A549 treated with CORT108297 at 1 μM for 4 hours (cell line): ENCODE measurements at places on chromosomes 1 and 21. TPM values are rescaled to one million over a fixed set of nuclear protein-coding genes. Genes with fewer than 3 reads are reported as not detected.

AMY1C gene
- not detected in 5 replicates for total RNA-seq

CD1C gene
- total RNA-seq, result not detected in 5 replicates

PHGDH gene
- 78.1 to 91.7 TPM (median 86.2 TPM) in 5 replicates for total RNA-seq

CFAP45 gene
- 0.61 to 0.79 TPM (median 0.73 TPM) in 5 replicates for total RNA-seq

RGS5 gene
- total RNA-seq, result 0.49 to 1.2 TPM (median 0.66 TPM) in 5 replicates

STRIP1 gene
- 11.6 to 15.3 TPM (median 13.7 TPM) in 5 replicates for total RNA-seq

HMCN1 gene
- 0.02 to 0.13 TPM (median 0.06 TPM) in 5 replicates for total RNA-seq

DNALI1 gene
- total RNA-seq, result 0.03 to 0.07 TPM (median 0.06 TPM) in 3 of 5 replicates, not detected in the others

OR2T33 gene
- total RNA-seq, result not detected in 5 replicates

TMIGD3 gene
- not detected in 5 replicates for total RNA-seq

LCE1C gene
- not detected in 5 replicates for total RNA-seq

IL19 gene
- total RNA-seq, result not detected in 5 replicates

GBP6 gene
- total RNA-seq, result not detected in 5 replicates

RASSF5 gene
- total RNA-seq, result 1.1 to 1.4 TPM (median 1.2 TPM) in 5 replicates

RGSL1 gene
- total RNA-seq, result not detected in 5 replicates

BCL2L15 gene
- total RNA-seq, result 0.44 to 1.2 TPM (median 0.58 TPM) in 5 replicates

RHEX gene
- total RNA-seq, result not detected in 5 replicates

VTCN1 gene
- total RNA-seq, result 0.05 to 0.10 TPM (median 0.07 TPM) in 4 of 5 replicates, not detected in the other

CAMK2N1 gene
- total RNA-seq, result 36.9 to 49.6 TPM (median 45.4 TPM) in 5 replicates

RHD gene
- not detected in 5 replicates for total RNA-seq

GLIS1 gene
- 0.05 to 0.08 TPM (median 0.07 TPM) in 3 of 5 replicates, not detected in the others for total RNA-seq

APCS gene
- not detected in 5 replicates for total RNA-seq

IL10 gene
- not detected in 5 replicates for total RNA-seq

CCDC185 gene
- total RNA-seq, result 0.08 to 0.13 TPM (median 0.10 TPM) in 4 of 5 replicates, not detected in the other

ACTN2 gene
- total RNA-seq, result 0.03 to 0.14 TPM (median 0.07 TPM) in 4 of 5 replicates, not detected in the other

ASH1L gene
- 8.4 to 11.9 TPM (median 11.5 TPM) in 5 replicates for total RNA-seq

CLIC6 gene
- 0.03 to 0.07 TPM (median 0.05 TPM) in 5 replicates for total RNA-seq

PHLDA3 gene
- 91.4 to 194 TPM (median 156 TPM) in 5 replicates for total RNA-seq

S100A8 gene
- not detected in 5 replicates for total RNA-seq

PTGS2 gene
- total RNA-seq, result 5.6 to 13.3 TPM (median 7.0 TPM) in 5 replicates

TNNT2 gene
- total RNA-seq, result 0.10 TPM in 1 of 5 replicates, not detected in the others

FMO3 gene
- not detected in 5 replicates for total RNA-seq

HRNR gene
- total RNA-seq, result not detected in 5 replicates

TRIM45 gene
- total RNA-seq, result 1.1 to 1.6 TPM (median 1.5 TPM) in 5 replicates

C1orf226 gene
- total RNA-seq, result 0.50 to 0.85 TPM (median 0.74 TPM) in 5 replicates

SEC16B gene
- total RNA-seq, result 0.62 to 1.2 TPM (median 0.94 TPM) in 5 replicates

CLEC20A gene
- total RNA-seq, result not detected in 5 replicates

PGD gene
- total RNA-seq, result 1,032 to 1,170 TPM (median 1,135 TPM) in 5 replicates

PLD5 gene
- 1.0 to 1.5 TPM (median 1.2 TPM) in 5 replicates for total RNA-seq

KCNE1 gene
- 0.05 TPM in 1 of 5 replicates, not detected in the others for total RNA-seq

OPTC gene
- total RNA-seq, result not detected in 5 replicates

GBP1 gene
- 0.09 to 0.18 TPM (median 0.10 TPM) in 5 replicates for total RNA-seq

REN gene
- not detected in 5 replicates for total RNA-seq

S100A7 gene
- total RNA-seq, result not detected in 5 replicates

GPR161 gene
- 9.5 to 17.8 TPM (median 15.2 TPM) in 5 replicates for total RNA-seq

WDR4 gene
- total RNA-seq, result 24.1 to 33.1 TPM (median 32.3 TPM) in 5 replicates

C1orf94 gene
- total RNA-seq, result not detected in 5 replicates
